GM13976 (cell line): ENCODE measurements at places on chromosomes 4 and X.

DNA sequence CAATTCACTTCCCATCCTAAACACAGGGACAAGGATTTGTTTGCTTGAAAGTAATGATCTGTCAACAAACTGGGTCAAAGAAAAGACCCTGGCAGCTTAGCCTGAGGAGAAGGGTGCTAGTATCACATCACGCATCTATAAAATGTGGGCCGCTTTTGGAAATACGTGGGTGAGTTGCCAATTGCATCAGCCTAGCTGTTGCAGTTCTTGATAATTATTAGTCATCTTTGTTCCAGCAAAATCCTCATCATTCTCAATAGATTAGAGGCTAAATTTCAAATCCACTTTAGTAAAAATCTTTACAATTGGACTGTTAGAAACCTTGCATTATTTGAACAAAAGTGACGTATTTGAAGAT, 33.6 kb upstream of the TAPT1 start:
- no peak for DNase-seq

DNA sequence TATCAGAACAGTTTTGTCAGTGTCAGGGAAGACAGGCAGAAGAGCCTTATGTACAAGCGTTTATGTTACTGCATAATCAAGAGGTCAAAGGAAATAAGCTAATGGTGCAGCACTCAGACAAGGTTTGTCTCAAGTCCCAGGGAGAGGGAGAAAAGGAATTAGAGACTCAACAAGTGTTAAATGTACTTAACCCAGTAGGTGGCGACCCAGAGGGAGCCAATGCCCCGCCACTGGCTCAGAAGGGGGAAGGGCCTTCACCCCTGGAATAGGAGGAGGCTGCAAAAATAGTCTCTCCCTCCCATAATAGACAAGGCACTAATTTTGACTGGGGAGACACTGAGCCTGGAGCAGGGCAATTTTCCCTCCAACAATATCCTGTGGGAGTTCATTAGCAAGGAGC, 14.1 kb upstream of the PAPSS1 start:
- no peak for DNase-seq

- DNase-seq = no peak
Measured at GRCh38 chrX:10030570-10030969, 63.4 kb downstream of the CLDN34 start.

DNA sequence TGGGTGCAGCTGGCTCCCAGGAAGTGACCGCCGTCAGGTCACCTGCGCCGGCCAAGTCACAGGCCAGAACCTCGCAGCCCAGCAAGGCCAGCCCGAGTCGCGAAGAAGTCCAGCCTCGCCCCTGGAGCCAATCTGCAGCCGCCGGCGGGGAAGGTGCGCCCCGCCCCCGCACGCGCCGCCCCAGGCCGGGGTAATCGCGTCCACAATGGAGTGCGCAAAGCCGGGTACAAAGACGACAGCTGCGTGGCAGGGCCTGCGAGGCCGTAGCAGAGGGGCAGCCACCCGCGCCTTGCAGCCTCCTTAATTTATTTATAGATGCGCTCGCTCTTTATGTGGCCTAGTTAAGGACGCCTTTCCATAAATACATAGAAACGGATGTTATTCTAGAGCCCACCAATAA, 139.4 kb upstream of the CPEB2 start:
- DNase-seq = no peak

DNA sequence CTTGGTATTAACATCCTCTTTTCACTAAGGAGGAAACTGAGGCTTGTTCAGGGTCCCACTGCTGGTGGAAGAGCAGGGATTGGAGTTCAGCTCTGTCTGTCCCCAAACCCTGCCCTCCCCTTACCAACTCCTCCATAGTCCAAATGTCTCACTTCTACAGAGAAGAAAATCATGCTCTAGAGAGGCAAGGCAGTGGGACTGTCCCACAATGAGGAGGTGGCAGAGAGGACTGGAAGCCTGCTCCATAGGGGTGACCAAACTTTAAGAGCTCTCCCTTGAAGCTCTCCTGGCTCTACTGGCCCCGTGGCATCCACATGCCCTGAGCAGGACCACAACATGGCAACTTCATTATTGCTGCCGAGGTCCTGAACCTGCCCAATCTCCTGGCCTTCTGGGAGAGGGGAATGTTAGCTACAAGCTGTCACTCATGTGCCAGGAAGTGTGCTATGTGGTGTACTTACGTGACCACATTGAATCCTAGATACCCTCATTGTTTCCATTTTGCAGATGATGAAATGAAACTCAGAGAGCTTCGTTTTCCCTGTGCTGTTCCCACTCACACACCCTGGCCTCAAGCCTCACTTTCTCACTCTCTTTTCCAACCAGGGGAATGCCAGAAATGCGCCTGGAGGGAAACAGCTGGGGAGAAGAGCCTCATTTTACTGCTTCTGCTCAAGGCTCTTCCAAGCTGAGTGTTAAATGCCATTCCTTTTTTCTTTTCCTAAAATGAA, 71.5 kb downstream of the ANAPC4 start:
- no peak for DNase-seq

DNA sequence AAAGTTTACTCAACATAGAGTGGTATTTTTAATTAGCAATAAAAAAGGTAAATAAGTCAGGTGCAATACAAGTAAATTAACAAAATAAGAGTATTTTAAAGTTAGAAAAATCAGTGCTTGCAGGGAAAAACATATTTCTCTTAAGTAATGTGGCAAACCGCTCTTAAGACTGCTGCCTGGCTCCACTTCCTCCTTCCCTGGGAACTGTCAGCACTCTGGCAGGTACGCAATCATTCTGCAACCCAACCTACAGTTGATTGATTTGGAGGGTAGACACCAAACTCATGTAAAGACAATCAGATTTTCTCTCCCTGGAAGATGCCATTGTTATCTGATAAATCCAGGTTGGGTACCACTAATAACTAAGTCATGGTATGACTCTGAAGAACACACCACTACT, 63.9 kb downstream of the PPP3CA start:
- DNase-seq = no peak

GRCh38 chrX:19889582-19890342, 2.4 kb upstream of the SH3KBP1 start:
- DNase-seq = peak; percentile 47

- DNase-seq = no peak
Measured at GRCh38 chr4:69026974-69027373, 69.3 kb upstream of the UGT2B7 start.

DNA sequence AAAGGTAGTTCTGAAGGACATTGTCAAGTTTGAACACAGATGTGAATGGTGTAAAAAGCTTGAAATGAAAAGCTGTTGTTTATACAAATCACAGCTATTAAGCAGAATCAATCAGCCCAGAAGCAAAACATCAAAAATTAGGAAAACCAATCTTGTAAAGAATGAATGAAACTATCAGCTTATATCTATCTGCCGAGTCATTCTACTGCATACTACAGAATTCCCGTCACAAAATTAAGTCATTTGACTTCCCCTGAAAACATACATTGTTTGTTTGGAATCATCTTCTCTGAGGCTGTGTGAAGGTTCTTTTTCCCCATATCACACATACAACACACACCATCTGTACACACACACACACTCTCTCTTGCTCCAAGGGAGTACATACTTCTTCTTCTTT, 80.3 kb downstream of the RFC1 start:
- DNase-seq = no peak

DNA sequence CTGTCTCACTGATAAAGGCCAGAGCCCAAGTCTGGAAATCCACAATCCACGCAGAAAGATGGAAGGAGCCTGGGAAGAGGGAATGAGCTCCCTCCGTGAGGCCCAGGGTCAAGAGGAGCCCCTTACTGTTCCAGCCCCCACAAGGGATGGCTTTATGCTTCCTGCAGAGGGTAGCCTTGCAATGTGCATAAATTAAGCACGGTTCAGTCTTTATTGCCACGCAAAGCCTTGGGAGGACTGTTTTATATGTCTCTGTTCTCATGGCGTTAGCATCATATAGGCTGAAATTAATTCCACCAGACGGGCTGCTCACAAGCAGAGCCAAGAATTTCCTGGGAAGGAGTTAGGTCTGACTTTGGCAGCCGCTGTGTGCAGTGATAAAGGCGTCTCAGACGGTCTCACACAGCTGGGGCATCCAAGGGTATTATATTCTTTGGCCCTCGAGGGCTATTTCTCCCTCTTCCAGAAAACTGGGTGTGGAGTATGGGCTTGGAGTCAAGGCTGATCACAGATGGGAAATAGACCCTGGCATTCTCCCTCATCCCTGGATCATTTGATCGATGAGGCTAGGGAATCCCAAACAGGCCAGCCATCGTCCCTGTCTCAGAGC, 38.5 kb downstream of the CYTL1 start:
- no peak for DNase-seq

DNA sequence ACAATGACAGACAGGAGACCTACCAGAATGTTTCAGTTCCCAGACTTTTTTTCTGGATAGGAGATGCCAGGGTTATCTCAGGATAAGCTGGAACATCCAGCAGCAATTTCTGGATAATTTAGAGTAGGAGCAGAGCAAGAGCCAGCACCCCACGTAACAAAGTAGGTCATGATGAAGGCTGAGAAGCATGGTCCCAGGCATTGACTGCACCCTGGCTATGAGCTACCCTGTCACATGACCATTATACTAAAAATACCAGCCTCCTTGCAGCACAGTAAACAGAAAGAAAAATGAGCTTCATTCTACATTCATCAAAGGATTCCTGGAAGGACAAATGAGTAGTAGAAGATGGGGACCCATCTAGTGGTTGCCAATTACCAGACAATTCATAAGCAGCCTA, 247.4 kb upstream of the AR start:
- no peak for DNase-seq

DNA sequence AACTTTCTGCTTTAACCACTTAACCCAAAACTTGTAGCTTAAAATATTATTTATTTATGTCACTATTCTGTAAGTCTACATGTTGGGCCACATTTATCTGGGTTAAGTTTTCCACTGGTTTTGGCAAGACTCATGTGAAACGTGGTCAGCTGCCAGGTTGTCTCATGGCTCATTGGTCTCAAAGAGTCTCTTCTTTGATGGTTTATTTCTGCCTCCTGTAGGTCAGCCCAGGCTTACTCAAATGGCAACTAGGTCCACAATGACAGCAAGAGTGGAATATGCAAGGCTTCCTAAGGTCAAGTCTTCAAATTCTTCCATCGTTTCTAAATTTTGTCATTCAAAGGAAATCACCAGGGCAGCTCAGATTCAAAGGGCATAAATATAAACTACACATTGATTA, 828.7 kb downstream of the PCDH7 start:
- no peak for DNase-seq

DNA sequence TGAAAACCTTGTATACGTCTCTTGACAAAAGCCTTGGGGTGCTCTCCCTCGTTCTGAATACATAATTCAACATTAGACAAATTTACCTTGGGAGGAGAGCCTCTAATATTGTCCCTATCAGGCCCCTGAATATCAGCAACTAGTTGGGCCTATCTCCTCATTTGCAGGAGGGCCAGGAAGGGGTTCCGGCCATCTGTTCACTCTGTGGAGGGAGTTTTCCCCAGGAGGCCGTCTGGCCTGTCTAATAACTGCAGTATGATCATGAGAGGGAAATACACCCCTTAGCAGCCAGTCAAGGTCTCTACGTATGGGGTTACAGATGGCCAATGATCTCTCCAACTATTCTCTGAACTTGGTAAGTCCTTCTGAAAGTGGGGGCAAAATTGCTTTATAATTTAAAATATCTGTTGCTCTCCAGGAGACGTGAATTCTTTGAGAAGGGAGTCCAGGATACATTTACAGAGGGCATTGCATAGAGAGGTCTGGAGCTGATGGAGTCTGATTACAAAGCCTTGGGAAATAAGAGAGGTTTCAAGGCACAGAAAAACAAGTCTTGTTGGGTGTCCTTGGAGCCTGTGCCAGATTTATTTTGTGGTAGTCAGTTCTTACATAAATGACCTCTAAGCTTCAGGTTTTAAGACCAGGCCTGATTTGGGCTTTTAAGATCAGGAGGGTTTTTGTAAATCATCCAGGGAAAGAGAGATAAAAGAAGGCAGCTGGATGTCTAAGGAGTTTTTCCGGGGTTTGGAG, 48.2 kb upstream of the UXT start:
- DNase-seq = no peak

DNA sequence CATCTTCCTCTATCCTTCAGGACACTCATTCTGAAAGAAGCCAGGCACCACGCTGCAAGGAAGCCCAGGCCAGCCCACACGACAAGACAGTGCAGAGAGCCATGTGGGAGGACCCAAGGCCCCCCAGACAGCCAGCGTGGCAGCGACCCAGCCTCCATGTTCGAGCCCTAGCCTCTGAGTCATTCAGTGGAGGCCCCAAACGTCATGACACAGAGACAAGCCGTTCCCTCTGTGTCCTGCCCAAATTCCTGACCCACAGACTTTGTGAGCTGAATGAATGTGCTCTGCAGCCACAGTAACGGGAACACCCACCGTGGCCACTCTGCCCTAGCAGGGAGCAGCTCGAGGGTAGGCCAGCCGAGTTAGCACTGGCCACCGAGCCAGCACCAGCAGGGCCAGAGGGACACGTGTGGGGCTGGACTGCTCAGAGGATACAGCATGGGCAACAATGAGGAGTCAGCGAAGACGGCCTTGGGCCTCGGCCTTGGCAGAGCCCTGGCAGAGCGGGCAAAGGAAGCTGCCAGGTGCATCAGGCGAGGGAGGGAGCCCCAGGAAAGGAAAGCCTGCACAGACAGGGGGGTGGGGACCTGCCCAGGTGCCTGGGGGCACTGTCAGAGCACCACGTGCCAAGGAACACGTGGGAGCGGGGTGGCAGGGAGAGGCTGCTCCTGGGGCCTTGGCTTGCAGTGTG, 8.6 kb downstream of the BLOC1S4 start:
- no peak for DNase-seq

DNA sequence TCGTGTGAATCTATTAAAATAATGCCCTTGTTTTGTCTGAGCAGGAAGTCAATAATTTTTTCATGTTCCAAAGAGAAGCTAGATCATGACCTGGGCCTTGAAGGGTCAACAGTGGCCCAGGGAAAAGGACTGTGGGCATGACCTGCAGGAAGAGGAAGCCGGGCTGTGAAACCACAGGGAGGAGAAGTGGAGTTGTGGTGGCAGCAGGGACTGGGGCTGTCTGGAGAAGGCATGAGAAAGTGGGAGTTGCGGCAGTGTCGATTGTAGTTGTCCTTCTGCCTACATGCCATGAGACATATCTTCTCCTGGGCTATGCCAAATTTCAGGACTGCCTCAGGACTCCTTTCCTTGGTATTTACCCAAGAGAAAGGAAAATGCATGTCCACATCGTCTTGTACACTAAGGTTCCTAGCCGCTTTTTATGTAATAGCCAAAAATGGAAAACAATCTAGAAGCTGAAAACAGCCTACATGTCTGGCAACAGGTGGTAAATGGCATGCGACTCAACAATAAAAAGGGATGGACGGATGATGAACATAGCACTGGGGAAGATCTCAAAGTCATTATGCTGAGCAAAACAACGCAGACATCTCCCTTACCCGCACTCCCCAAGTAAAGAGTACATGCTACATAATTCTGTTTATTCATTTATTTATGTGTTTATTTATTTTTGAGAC, 13.6 kb upstream of the PTTG2 start:
- DNase-seq = no peak
